ENCODE measurements at places on chromosomes 7 and 10.
A peak's percentile ranks its signal among the peaks of the same experiment; 100 is the strongest.

GRCh38 chr10:77494327-77494726 is 143.3 kb downstream of the KCNMA1 start:
- DNase-seq = no peak

- no peak for DNase-seq
Measured at GRCh38 chr7:147678943-147679342, 911.6 kb upstream of the C7orf33 start.

DNA sequence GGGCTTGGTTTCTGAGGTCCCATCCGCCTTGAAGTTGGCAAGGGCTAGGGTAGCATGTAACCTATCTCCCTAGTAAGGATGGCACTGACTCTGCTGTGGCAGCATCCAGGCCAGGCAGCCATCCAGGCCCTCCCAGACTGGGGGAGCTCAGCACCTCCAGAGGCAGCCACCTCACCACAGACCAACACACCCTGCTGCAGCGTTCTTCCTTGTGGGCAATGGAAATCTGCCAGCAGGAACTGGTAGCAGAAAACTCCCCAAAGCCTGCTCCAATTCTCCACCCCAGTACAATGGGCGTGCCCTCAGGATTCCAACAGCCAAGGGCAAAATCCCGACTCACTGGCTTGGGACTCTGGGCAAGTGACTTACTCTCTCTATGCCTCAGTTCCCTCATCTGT is 27.5 kb downstream of the DLG5 start:
- DNase-seq = no peak

- DNase-seq = no peak
Measured at GRCh38 chr7:377080-378040, 87.4 kb downstream of the FOXL3 start.

DNA sequence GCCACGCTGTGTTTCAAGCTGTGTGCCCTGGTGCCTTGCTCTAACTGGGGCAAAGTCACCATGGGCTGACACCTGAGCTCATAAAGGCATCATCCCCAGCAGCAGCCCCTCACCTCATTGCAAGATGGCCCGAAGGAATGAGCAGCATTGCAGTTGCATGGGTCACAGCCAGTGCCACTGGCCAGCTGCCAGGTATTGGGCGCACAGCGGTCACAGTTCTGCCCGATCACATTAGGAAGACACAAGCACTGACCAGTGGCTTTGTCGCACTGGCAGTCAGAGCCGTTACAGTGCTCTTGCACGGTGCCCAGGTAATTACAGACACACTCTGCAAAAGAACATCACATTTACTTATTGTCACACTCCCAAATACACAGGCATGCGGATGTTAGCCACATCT is 51.1 kb downstream of the LAMB1 start:
- DNase-seq = no peak

- DNase-seq = peak; percentile 12
Measured at GRCh38 chr7:17773289-17773626, 167.0 kb downstream of the SNX13 start.

DNA sequence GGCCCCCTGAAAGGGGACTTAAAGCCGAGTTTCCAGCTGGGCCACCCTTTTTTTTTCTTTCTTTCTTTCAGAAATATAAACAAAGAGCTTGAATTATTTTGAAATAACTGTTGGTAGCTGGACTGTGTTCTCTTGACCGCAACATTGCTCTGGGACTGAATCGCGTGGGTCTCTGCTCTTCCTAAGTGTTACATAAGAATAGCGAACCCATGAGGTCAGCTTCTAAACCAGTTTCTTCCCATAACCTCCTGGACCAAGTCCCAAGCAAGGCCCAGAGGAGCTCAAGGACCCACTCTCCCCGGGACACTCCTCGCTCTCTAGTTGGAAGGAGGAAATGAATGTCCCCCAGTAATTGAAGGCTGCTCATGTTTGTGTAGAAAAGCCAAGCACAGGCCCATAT is 91.1 kb downstream of the CXCL12 start:
- peak; percentile 51 for DNase-seq
